Stimulated activated CD8-positive, alpha-beta memory T cell treated with anti-CD3 and anti-CD28 coated beads, Interleukin-4, amount 100 ng/mL, for 1 hour (primary cell): ENCODE measurements at places on chromosomes 1 and 21.

GRCh38 chr1:185408700-185409270, 91.7 kb upstream of the IVNS1ABP start:
- DNase-seq = no peak

DNA sequence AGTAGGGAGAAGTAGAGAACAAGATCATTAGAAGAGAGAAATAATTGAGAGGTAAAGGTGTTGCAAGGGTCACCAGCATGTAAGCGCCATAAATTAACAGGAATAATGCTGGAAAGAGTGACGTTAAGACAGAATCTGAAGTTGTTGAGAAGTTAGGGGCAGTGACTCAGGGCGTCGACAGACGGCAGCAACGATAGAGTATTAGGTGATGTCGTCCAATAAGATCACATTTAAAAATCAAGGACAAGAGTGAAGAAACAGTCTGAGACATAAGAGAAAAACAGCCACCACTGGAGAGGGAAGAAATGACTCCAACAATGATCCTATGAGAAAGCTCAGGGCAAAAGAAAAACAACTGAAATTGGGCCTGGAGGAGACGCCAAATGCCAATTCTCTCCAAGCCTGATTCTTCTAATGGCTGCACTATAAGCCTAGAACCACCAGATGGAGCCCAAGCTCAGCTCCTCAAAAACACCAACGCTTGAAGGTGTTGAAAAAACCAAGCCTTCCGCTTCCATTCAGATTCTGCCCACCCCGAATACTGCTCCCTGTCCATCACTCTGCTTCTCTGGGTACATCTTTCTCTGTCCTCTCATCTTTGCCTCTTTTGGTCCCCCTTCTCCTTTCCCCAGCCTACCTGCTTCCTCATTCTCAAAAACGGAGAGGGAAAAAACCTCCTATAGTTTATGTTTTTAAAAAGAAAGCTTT, 70.0 kb downstream of the LUZP1 start:
- DNase-seq = no peak

- DNase-seq = no peak
Measured at GRCh38 chr1:77832901-77833300, 53.5 kb downstream of the MIGA1 start.

GRCh38 chr21:38637161-38637560, 138.9 kb upstream of the ERG start:
- no peak for DNase-seq

- no peak for DNase-seq
Measured at GRCh38 chr1:118918230-118918939, 69.8 kb downstream of the TBX15 start.
